ENCODE measurements at places on chromosomes 13 and 19.

DNA sequence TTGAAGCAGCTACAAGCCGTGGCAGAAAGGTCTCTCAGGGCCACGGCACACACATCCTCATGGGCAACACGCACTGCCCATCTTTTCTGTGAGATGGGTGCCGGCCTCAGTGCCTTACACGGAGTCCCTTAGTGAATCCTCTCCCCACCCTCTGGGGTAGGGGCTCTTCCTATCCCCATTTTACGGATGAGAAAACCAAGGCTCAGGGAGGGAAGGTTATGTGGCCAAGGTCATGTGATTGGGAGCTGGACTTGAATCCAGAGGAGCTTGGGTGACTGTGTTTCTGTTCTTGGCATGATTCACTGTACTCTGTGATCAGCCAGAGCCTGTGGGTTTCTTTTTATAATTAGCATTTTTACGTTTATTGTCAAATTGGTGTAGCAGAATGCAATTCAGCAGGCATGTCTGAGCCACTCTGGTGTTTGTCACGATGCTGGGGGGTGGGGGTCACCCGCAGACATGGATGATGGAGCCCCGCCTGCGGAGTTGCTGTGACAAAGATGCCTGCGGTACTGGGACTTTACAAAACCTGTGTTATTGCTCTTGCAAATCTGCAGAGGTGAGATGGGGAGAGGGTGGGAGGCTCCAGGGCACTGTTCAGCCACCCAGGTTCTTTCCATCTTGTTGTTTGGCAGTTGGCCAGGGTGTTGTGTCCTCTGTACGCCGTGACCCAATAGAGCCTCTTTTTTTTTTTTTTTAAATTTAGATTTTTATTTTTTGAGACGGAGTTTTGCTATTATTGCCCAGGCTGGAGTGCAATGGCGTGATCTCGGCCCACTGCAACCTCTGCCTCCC is 4.5 kb downstream of the SCN1B start:
- no peak for DNase-seq

DNA sequence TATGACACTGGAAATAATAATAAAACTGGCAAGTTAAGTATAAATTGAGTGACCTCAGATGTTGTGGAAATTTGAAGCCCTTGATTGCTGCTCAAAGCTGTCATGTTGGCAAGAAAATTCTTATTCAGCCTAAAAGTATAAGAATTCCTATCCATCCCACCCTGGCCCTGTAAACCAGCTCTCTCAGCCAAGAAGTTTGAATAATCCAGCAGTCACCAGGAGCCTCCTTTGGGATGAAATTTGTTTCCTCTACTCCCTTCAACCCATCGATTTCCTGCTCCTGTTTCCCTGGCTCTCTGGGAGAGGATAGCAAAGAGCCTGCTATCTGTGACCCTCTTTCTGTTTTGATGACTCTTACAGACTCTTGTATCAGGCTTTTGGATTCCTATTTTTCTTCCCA is 169.3 kb downstream of the LHFPL6 start:
- no peak for DNase-seq

GRCh38 chr19:16248380-16249023 is 50.8 kb downstream of the AP1M1 start:
- no peak for DNase-seq

GRCh38 chr13:77056382-77056781 is 29.4 kb upstream of the FBXL3 start:
- DNase-seq, result no peak

DNA sequence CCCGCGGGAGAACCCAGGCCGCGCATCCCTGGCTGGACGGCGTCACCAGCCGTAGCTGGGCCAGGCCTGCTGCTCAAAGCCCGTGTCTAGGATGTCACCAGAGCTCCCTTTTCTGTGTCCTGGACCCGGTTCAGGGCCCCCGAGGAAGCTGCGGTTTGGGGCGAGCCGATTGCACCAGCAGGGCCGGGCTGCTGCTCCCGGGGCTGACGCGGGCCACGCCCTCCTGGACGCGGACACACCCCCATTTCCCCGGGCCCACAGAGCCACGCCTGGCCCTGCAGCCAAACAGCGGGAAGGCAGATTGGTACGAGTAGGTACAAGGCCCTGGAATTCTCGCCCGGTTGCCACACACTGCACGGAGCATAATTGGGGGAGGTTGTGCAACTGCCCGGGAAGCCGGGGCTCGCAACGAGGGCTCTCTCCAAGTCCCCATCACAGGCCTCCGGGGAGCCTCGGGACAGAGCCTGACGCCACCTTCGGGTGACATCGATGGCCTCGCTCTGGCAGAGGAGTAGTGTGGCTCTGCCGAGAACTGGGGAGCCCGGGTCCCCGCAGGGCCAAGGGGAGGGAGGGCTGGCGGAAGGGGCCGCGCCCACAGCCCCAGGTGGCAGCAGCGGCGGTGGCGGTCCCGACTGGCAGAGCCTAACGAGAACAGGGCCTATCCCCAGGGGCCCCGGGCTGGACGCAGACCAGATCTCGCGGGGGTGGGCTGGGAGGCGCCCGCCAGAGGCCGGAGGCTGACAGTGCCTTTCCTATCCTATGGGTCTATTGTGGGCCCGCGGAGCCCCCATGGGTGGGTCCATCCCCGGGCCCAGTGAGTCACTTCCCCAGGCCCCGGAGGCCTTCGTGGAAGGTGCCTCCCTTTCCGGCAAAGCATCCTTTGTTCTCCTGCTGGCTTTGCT is 23.5 kb downstream of the KCTD15 start:
- peak; percentile 45 for DNase-seq

DNA sequence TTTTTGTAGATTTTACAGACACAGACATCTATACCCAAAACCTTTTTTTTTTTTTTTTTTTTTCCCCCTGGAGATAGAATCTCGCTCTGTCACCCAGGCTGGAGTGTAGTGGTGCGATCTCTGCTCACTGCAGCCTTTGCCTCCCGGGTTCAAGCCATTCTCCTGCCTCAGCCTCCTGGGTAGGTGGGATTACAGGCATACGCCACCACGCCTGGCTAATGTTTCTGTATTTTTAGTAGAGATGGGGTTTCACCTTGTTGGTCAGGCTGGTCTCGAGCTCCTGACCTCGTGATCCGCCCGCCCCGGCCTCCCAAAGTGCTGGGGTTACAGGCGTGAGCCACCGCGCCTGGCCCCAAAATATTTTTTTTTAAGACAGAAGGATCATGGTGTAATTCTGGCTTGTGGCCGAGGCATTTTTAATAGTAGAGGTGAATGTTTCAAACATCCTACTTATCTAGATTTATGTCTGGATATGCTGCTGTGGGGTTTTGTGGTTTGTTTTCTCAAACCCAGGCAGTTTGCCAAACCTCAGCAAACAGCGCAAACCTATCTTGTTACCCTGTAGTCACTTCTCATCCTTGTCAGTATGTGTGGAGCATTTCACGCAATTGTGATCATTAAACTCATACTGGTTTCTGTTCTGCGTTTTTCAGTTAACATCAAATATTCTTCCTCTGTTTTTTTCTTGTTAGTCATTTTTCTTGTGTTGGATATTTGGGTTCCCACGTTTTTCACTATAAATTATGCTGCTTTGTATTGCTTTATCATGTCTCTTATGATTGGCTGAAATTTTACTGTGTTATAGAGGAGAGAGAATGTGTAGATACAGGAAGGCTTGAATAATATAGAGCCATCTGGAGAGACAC is 36.2 kb upstream of the GARRE1 start:
- peak; percentile 28 for DNase-seq

- peak; percentile 63 for DNase-seq
These were observed 40.8 kb downstream of the BBC3 start for GRCh38 chr19:47190167-47190727.

GRCh38 chr13:53058065-53058679 is 29.6 kb downstream of the OLFM4 start:
- DNase-seq, result no peak

GRCh38 chr13:43299374-43299773 is 276.0 kb downstream of the DNAJC15 start:
- no peak for DNase-seq

DNA sequence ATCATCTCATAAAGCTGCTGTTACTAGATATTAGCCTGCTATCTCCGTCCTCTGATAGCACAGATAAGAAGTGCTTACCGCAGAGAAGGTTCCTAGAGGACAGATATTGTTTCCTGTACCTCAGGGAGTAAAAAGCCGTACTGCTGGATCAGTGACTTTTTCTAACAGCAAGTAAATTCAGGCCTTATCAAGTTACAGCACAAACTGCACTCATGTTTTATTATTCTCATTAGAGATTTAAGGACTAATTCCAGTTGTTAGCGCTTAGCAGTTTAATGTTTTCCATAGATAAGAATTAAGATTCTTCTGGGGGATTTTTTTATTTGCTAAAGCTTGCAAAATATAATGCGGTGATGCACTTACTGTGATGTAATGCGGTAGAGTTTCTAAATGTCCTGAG is 119.0 kb upstream of the OBI1 start:
- no peak for DNase-seq

DNA sequence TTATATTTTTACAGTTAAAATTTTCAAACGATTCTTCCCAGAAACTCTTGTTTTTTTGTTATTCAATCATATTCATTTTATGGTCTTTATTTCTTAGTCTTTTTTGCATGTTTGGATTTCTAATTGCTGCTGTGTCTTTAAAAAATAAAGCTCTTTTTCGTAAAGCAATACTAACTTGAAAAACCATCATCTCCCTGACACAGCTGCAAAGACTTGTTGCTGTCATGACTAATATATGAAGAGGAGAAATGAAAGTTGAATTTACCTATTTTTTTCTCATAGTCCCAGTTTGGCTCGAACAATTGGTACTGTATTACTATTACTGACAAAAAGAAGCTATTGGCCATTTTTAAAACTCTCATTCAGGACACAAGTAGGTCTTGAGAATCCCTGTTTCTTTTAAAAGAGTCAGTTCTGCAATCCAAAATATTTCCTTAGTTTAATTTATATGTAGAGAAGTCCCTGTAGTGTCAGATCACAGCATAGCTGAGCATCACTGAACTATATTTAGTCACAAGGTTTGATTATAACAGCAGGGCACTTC is 12.1 kb upstream of the SPART start:
- no peak for DNase-seq

DNA sequence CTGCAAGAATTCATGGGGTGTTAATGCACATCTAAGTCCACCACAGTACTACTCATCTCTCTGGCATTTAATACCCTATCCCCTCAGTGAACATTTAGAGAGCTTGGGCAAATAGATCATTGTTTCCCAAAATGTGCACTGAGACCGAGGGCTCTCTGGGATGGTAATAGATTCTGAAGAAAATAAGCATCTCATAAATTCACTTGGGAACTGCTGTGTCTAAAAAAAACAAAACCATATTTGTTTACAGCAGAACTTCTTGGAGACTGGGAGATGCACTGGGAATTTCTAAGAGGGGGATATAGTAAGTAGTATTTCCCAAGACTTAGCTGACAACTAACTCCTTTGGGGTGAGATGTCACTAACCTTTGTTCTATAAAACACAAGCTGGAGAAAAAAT is 58.4 kb downstream of the ENOX1 start:
- DNase-seq, result no peak

- no peak for DNase-seq
These were observed 375.8 kb upstream of the TSHZ3 start for GRCh38 chr19:31725051-31725450.

DNA sequence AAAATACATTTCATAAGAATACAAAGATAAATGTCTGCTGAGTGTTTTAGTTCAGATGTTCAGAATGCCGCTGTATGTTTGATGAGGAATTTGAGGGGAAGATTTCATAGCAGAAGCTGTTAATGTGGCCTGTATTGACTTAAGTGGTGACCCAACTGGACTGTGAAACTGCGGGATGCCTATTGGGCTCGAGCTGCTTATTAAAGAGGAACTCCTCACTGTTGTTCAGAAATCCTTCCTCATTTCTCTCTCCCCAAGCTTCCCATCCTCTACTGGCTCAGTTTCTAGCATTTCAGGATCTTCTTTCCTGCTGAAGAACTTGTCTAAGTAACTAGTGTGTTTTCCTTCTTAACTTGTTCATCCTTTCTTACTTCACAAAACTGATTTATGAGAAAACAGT is 20.4 kb downstream of the DGKH start:
- DNase-seq, result no peak

DNA sequence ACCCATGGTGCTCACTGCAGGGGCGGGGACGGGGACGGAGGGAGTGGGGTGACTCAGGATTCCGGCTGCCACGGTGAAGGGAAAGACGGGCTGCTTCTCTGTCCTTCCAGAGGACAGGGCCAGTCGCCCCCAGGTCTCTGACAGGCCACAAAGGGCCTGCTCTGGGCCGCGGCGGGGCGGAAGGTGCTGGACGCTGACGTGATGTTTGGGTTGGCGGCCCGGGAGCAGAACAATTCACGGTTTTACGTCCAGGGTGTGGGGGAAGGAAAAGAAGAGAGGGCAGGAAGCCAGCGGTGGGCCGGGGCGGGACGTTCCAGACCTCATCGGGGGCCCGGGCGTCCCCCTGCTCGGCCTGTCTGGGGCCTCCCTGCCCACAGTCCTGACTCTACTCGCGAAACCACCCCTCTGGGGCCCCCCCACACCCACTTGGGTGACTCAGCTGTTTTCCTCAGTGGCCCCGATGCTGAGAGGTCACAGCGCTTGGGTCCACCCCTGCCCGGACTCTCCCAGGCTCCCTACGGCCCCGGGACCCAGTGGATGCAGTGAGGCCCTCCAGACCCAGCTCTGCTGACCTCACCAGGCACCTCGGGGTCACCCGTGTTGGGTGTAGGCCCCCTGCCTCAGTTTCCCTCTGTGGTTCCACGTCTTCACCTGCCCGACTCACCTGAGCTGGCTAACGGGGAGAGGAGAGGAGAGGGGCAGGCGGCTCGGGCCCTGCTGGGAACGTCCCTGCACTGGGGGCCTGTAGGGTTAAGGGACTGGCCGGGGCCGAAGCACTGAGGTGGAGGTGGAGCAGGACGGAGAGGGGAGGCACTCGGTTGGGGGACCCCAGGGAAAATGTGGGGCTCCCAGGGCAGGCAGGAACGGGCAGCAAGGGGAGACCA is 29.2 kb downstream of the PIP5K1C start:
- no peak for DNase-seq

GRCh38 chr13:48542581-48543341 is 9.9 kb upstream of the RCBTB2 start:
- no peak for DNase-seq

DNA sequence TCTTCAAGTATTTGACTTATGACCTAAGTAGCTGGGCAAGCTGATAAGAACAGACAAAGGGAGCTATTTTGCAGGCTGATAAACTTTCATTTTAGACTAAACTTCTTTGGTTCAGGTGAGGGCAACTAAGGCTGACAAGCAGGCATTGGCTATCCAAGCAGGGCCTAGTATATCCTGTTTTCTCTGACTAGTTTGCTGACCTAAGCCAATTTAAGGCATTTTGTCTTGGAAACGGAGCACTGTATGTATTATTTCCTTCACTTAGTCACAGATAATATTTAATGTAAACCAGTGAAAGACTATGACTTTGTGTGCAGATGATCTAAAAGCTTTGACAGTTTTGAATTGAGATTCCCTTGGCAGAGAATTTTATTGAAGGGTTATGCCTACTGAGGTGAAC is 172.5 kb downstream of the POU4F1 start:
- no peak for DNase-seq
